ENCODE measurements at places on chromosomes 6 and 20.

DNA sequence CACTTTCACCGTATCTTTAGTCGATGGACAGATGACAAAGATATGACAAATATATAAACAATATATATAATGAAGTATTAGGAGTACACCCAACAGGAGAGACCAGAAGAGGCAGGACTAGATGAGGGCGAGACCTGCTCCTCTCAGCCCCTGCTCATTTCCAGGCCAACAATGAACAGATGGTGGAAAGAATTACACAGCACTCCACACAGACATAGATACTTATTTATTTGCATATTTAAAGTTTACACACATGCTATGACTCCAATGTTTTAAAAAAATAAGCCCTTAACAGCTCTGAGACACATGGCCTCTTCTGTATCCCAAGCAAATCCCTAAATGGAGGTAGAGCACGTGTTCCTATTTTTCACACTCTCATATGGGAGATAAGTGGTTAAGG, 10.4 kb downstream of the FAM210B start:
- DNase-seq = no peak

- DNase-seq = no peak
These were observed 566.2 kb upstream of the NRSN1 start for GRCh38 chr6:23559587-23560343.

GRCh38 chr6:41958022-41958856, 16.6 kb upstream of the CCND3 start:
- DNase-seq = no peak

DNA sequence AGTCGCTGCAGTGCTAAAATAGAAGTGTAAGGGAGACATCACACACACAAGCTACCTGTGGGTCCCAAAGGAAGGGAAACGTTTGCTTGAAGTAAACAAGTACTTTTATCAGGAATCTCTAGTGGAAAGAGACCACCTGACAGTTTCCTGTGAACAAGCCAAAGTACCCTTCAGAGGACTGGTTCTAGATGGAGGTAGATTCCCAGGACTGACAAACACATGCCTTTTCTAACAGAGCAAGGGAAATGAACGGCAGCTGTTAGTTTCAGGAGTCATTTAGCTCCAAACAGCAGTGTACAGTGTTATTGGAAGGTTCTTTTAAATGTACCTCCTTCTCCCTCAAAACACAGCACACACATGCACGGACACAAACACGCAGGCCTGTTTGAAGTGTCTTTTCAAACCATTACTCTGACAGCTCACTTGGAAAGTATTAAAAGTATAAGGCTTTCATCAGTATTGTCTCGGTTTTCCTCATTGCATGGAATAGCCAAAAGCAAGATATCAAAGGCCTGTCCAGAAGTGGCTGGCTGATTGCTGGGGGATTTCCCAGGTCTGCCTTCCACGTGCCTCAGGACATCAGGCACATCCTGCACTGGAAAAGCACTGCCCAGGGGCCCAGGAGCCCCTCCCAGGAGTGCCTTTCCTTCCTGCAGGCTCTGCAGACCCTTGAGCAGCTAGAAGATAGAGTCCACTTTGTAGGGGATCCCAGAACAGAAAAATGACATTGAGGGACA, 393.2 kb upstream of the SOX4 start:
- no peak for DNase-seq

DNA sequence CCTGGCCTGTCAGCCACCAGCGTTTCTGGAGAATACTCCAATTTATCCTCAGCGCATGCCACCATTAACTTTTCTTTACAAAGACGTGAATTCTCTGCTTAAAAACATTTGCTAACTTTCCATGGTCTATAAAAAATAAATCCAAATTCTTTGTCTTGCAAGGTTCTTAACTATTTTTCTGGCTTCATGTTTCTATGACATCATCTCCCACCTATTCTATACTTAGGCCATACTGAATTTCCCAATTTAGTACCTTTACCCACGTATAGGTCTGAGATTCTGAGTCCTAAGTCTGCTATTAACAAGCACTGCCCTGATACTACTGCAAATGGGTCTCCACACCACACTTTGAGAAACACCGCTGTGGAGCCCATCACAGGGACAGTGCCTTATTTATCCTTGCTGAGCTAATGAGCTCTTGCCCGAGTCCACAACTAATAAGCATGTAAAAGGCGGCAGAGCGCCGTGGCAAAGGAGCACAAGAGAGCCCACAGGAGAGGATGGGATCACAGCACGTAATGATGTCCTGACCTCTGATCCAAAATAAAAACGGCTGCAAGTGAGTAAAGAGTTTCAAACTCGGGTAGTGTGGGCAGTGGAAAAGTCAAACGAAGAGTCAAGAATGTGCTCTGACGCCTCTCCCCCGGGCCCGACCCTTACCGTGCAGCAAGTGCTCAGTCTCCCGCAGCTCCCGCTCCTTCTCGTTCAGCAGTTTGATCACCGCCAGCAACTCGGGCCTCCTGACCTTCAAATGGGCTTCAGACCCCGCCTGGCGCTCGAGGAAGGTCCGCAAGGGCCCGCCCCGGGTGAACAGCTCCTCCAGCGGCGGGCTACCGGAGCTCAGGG, 519 bp downstream of the MTRF1L start:
- DNase-seq = no peak

DNA sequence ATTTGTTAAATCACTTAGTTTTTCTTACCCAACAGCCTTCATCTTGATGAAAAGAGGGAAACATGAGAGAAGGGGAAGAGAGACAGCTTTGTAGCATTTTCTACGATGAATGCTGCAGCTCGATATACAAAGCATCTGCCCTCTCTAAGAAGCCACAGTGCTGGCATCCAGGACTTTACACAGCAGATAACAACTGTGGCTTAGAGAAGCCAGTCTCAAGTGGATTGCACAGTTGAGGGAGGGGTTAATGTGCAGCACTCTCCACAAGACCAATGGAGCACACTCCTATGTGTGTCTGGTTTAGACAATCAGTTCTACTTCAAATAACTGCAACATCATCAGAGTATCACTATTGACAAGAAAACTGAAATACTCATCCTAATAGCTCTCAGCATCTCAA, 5.8 kb downstream of the C6orf120 start:
- DNase-seq = no peak

DNA sequence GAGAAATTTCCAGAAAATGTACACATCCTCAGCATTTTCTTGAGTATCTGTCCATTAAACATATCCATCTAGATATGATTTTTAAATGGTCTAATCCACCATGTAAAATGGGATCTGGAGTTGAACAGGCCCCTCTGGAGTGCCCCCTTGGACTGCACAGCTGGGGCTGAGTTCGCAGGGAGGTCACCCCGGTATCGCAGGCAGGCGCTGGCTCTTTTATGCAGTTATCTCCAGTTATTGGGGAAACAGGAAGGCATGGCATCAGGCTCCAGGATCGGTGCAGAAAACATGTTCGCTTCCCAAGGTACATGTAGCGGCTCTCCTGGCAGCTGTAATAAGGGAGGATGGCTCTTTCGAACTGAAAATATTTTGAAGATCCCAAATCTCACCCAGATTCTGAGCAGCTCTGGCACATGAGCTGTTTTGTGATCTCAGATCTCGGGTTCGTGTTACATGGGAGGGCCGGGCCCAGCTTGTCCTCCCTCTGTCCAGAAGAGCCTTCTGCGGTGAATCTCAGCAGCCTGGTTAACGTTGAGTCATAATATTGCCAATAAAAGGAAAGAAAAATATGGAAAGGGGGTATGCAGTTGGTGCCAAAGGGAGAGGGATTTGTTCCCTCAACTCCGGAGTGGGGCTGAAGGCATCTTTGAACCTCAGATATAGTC, 167.7 kb downstream of the EYA2 start:
- no peak for DNase-seq

DNA sequence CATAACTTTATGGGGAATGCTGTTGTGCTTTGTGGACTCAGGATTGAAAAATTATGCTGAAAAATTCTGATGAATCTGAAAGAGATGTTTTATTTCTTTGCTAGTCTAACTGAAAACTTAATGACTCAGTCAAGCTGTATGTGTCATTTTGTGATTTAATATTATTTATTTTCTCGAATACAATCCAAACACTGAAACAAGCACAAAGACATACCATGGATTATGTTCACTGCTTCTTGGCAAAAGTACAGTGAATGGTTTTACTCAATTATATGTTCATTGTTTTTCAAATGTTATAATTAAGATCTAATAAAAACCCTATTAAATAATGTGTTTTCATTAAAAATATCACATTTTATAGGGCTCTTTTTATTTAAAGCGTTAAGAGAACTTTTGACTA, 330.6 kb upstream of the EPHA7 start:
- no peak for DNase-seq

GRCh38 chr6:109179507-109179906, 84.2 kb downstream of the CEP57L1 start:
- DNase-seq = no peak

DNA sequence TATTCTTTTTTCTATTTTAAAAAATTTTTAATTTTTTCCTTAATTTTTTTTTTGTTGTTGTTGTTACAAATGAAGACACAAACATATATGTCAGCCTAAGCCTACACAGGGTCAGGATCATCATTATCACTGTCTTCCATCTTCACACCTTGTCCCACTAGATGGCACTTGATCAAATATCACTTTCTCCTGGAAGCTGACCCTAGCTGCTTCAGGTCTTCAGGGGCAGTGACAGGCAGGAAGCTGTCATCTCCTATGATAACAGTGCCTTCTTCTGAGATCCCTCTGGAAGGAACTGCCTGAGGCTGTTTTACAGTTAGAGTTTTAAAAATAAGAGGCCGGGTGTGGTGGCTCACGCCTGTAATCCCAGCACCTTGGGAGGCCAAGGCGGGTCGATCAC, 70.2 kb upstream of the EEF1E1 start:
- no peak for DNase-seq

GRCh38 chr6:99614430-99615186, 8.0 kb downstream of the PRDM13 start:
- DNase-seq = no peak

- DNase-seq = no peak
These were observed 140.4 kb downstream of the CDKAL1 start for GRCh38 chr6:20674664-20675063.

- no peak for DNase-seq
These were observed 43.4 kb upstream of the FABP7 start for GRCh38 chr6:122736163-122736562.

DNA sequence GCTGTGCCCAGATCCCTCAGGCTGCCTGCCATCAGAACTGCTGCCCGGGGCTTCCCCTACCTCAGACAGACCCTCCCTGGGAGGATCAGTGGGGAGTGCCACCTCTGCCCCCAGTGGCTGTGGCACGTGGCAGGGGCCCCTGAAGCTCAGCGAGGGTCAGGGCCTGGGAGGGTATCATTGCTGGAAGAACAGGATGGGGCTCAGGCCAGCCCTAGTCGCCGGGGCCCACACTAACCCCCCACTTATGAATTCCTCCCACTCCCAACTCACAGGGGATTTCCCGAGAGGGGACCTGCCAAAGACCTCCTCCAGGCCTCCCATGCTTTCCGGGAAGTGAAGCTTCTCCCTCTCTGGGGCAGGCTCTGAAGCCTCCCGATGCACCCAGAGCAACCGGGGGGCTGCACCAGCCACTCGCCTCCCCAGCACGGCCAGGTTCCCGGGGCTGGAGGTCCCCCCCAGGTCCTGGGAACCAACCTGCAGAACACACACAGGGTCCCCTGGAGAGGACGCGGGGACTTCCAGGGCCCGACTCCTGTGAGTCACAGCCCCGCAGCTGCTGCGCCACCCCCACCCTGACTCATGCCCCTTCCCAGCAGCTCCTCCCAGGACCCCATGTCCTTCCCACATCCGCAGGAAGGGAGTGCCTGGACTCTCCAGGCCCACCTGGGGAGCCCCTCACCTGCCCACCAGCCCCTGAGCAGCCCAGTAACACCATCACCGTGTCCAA, 2.5 kb downstream of the TNFRSF6B start:
- no peak for DNase-seq

GRCh38 chr6:117561128-117561527, 41.2 kb downstream of the GOPC start:
- DNase-seq = no peak

DNA sequence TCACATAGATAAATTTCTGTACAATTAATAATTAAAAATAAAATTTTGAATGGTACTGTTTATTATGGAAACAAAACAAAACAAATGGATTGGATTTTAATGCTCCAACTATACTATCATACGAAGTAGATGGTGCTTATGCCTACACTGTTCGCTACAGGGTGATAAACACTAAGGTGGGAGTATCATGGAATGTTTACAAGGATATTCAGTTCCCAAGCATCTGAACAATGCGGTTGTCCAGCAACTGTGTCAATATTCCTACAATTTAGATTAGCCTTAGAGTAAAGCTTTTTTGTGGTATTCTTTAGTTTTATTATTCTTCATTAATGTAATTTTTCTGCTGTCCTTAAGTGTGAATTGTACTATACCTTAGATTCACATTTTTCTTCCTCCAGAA, 105.1 kb downstream of the MMS22L start:
- no peak for DNase-seq

- DNase-seq = no peak
These were observed 20.1 kb downstream of the SLCO4A1 start for GRCh38 chr20:62662422-62662821.

GRCh38 chr20:42524058-42524457, 665.6 kb downstream of the PTPRT start:
- DNase-seq = no peak

DNA sequence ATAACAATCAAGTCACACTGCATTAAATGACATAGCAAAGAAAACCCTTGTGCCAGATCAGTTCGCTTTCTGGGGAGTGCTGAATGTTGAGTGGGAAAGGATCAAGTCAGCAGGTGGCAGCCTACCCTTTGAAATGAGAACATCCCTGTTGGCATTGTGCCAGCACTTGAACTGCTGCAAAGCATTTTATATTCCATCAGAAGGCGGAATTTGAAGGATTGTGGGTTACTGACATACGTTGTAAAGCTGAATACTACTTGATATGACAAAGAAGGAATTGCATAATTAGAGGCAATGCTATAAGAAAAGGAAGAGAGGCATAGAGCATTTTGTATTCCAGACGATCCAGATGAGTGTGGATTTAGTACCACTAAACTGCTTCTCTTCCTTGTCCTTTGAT, 26.5 kb downstream of the BCKDHB start:
- no peak for DNase-seq

DNA sequence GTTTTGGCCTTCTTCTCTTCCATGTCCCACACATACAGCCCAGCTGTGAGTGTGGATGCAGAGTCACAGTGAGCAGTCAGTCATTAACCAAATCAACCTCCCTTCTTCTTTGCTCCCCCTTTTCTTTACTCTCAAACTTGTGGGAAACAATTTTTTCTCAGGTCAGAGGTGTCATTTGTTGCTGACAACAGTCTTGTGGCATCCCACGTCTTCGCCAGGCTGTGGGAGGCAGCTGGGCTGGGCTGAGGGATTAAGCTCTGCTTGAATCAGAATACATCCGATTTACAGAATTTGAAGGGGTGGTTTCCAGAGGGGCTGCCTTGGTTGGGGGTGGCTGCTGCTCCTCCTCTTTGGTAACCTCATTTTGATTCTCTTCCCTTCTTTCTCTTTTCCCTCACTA, 40.5 kb downstream of the SCGN start:
- no peak for DNase-seq

DNA sequence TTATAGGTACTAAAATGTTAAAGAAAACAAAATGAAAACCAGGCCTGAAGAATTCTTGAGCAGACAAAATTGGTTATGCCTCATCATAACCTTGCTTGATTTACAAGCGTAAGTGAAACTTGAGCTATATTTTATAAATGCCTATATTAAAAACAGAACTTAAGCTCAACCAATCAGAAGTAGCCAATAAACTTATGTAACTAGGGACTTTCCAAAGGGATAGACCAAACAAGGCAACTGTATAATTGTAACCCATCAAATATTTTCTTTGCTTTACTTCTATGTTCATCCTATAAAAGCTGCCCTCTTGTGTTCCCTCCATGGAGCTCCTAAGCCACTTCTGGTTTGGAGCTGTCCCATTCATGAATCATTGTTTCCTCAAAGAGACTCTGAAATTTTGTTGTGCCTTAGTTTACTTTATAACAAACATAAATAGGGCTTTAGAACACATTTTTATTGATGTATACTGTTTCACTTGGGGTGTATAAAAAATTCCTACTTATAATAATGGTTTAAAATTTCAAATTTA, 101.6 kb upstream of the CARMIL1 start:
- no peak for DNase-seq
